Stimulated activated CD4-positive, alpha-beta T cell treated with anti-CD3 and anti-CD28 coated beads, Interleukin-1b, Interleukin-23, amount 100 ng/mL, for 24 hours (primary cell): ENCODE measurements at places on chromosomes 2 and 18.

DNA sequence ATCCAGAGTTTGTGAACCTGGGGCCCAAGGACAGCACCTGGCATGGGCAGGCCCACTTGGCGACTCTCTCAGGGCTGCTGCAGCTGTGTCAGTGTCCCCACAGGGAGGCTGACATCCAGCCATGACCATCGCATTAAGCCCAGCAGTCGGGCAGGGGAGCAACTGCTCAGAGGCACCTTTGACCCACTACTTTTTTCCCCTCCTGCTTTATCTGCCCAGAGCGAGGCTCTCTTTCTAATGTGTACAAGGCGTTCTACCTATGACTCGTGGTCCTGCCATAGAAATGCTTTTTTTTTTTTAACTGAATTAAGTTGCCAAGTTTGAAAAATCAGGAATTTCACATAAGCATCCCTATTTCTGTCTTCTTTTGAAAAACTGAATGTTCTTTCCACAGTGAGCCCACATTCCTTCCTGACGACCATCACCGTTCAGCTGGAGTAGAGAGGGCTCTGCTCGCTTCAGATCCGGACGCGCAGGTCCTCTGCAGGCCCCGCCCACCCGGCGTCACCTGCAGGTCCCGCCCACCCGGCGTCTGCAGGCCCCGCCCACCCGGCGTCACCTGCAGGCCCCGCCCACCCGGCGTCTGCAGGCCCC is 403 bp upstream of the CLUL1 start:
- DNase-seq, result no peak

- no peak for DNase-seq
Observed at GRCh38 chr2:225326969-225327368, 72.5 kb upstream of the NYAP2 start.

DNA sequence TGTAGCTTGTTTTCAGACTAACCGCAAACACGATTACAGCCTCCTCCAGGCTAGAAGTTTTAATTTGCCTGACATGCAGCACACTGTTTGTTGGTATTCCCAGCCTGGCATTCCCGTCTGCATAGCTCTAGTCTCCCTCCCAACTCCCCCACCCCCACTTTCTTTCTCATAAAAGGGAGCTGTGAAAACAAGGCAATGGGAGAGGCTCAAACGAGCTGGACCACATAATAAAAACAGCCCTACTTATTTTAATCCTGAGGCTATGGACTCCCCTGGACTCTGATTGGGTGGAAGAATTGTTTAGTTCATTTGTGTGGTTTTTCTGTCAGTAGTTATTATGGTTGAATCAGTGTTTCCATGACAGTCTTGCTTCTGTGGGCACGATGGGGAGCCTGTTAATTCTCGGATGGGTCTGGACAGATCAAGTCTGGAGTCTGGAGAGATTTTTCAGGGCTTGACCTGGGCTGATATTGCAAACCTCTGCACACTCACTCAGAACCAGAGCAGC is 1.2 kb downstream of the STON1 start:
- no peak for DNase-seq

DNA sequence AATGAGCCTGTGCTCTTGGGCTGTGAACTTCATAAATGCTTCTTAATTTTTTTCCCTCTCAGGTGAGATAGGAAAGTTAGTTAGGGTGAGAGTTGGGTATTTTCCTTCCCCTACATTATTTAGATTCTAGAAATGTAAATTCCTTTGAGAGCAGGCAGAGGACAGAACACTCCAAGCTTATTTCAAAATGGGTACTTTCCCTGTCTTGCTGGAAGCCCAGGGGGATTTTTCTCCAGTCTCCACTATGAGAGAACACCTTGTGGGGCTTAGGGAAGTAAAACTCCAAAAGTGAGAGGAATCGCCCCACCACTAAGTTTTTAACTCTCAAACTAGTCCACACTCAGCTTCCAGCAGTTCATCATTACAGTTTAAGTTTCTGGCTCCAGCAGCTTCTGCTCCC is 253.2 kb upstream of the CTAGE1 start:
- DNase-seq, result no peak

- no peak for DNase-seq
Observed at GRCh38 chr18:67665266-67665665, 148.7 kb upstream of the DSEL start.

DNA sequence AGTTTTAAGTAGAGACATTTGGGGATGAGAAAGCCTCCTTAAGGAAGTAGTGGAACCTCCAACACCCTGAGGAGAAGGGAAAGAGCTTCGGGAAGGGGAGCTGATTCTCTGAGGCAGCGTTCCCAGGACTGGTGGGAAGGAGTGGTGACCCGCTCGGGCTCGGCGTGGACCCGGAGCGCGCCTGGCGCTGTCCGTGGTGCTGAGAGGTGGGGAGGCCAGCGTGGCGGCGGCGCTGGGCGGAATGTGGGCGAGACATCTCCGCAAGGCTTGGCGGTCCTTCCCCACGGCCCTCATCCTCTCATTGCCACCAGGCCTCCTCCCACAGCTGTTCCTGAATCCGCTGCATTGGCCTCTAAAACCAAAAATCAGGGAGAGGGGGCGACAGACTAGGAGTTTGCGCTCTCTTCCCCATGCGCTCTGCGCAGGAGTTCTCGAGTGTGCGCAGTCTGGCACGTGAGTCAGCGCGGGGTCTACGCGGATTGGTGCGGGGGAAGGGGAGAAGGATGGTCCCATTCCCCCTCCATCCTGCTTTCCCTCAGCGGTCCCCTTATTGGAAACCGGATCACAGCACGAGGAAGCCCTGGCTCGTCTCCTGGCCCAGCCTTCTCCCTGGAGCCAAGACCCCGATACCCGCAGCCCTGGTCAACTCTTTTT is 857 bp downstream of the RESP18 start:
- no peak for DNase-seq
